Cortex of kidney (tissue), 1 donor: ENCODE measurements at places on chromosomes 6 and 20.

- DNase-seq: no peak
These were observed 208.8 kb upstream of the SUPT3H start for GRCh38 chr6:45586216-45587171.

GRCh38 chr6:28167068-28167467 lies 25.4 kb downstream of the ZKSCAN8 start:
- DNase-seq: no peak

DNA sequence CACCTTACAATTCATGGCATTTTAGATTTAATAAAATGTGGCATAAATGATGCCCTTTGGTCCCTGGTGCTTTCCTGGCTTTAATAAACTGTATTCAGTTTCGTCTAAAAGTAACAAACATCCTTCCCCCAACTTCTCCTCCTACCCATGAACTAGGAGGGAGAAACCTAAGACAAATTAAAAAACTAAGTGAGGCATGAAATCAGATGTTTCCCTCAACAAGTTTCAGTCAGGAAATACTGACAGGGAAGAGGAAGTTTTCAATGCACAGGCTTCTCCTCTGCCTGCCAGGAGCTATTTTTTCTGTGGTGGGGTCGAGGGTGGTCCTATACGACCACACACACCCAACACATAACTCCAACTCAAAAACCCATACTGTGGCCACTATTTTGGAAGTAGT lies 10.0 kb downstream of the HBS1L start:
- DNase-seq: no peak

- DNase-seq: no peak
These were observed 208.2 kb downstream of the THBS2 start for GRCh38 chr6:169045486-169045885.

DNA sequence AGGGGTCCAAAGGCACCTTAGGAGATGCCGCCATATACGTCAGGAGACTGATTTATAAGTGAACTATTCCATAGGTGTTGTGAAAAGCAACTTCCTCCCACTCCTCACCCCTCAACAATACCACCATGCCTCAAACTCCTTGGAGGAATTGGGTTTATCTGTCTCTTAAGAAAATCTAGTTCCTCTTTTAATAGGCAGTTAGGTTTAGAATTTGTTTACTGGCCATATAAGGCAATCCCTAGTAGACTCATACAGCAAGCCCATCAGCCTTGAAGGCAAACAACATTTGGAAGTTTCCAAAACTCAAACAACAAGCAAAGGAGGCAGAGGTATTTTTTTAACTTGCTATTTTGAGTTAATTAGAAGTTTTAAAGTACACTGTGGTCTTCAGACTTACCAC lies 66.1 kb downstream of the PRND start:
- DNase-seq: no peak
